C1 segment of cervical spinal cord (tissue), 14 donors: ENCODE measurements at places on chromosomes 2 and 18.
A peak's percentile ranks its signal among the peaks of the same experiment; 100 is the strongest.

DNA sequence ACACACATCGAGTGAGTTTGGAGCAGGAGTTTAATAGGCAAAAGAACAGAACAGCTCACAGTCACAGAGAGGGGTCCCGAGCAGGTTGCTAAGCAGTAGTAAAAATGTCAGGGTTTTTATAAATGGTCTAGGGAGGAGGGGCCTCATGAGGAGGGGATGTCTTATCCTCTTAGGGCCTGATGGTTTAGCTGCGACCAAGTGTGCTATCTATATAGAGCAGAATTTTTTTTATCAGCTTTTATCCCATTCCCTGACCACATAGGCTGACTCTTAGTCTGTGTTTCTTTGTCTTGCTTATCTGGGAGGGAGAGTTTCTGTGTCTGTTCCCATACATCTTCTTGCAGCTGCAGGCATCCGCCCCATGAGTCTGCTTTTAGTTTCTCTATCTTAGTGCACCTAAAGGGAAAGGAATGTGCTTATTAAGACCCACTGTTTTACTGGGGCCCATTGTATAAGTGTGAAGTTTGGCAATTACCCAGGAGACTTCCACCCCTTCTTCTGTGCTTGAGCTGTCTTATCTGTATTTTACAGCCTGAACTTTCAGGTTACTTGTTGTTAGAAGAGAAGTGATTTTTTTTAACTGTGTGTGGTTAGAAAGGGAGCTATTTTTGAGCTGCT, 30.4 kb upstream of the GMCL1 start:
- no peak for DNase-seq

GRCh38 chr2:72035518-72036172, 112.0 kb downstream of the CYP26B1 start:
- no peak for DNase-seq

GRCh38 chr2:105640246-105640645, 104.5 kb upstream of the NCK2 start:
- no peak for DNase-seq

GRCh38 chr18:78655921-78656320, 323.7 kb upstream of the SALL3 start:
- DNase-seq: no peak

DNA sequence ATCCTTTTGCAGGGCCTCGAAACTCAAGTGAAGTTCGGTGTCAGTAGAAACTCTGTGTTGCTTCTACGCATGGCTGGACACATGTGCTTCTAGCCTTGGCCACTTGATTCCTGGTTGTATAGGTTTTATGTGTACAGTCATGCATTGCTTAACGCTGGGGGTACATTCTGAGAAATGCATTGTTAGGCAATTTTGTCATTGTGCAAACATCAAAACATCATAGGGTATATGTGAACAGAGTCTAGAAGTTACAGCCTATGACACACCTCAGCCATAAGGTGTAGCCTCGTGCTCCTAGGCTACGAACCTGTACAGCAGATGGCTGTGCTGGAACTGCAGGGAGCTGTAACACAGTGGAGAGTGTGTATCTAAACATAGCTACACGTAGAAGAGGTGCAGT, 39.4 kb downstream of the TMEM18 start:
- no peak for DNase-seq

DNA sequence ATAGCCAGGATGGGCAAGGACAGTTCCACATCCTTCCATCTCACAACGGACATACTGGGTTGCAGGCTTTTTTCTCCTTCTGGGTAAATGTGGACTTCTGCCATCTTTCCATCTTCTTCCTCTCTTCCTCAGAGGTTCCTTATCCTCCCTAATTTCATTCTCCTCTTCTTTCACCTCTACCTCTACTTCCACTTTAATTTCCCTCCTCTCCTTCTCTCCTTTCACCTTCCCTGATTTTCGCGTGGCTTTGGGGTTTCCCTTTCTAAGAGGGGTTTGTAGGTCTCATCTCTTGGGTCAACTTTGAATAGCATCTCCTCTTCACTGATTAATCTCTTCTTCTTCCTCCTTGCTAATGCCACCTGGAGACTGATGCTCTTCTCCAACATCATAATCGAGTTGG, 17.1 kb downstream of the POLR2D start:
- no peak for DNase-seq

DNA sequence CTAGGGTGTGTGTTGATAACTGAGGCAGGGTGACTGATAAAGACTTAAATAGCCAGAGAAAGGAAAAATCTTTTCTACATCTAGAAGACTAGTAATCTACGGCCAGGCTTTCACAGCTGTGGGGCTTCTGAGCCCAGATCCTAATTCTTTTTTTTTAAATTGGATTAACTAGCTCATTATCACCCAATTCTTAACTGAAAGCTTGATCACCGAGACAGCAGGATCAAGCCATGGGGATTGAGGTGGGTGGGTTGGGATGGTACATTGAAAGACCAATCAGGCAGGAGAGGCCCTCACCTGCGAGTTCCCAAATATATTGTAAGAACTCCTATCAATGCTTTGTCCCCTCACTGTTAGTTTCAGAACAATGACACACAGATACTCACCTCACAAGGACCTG, 20.0 kb upstream of the NFE2L2 start:
- DNase-seq: no peak

GRCh38 chr2:149020432-149020851, 18.1 kb upstream of the LYPD6B start:
- DNase-seq: no peak

DNA sequence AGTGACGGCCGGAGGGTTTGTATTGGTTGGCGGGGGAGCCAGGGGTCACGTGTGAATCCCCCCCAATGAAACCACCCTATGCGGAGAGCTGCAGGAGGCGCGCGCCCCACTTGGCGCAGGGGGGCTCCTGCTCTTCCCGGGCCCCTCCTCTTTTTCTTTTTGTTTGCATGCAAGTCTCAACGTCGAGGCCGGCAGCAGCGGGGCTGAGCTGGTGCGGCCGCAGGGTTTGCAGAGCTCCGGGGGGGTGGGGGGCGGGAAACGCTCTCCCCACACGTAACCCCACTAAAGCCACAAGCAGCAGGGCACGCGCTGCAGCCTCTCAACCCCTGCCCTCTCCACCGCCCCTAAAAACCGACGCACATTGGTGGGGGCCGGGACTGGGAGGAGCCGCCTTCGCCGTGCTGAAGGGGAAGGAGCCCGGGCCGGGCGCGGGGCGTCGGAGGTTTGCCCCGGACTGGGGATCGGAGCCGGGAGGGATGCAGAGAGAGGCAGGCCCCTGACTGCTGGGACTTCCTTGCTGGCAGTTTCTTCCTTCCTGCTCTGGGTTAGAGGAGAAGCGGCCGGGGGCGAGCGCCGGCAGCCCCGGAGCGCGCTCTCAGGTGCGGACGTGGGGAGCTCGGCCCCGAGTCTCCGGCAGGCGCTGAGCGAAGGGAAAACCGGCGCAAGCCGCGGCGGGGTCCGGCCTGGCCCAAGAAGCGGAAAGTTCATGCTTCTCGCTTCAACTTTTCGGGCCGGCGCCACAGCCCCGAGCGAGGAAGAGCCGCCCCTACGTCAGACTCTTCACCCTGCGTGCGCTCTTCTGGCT, 864 bp downstream of the LBH start:
- DNase-seq: no peak

DNA sequence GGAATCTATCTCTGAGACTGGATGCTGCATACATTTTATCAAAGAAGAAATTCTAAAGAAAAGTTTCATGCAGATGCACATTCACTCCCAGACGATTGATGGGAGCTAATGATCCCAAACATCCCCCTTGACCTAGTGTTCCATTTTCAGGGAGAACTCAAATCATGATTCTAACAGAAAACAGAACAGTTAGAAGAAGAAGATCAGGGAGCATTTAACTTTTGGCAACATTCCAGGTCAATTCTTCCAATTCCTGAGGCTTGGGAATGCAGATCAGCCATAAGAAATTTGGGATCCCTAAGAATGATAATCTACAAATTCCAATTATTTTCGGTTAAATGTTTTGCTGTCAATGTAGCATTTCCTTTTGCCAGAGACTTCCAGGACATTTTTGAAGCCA, 96.6 kb downstream of the CPO start:
- DNase-seq: no peak

GRCh38 chr2:234091432-234091879, 41.0 kb downstream of the SPP2 start:
- DNase-seq: no peak

- DNase-seq: no peak
Measured at GRCh38 chr2:223238301-223238700, 186.3 kb downstream of the KCNE4 start.

GRCh38 chr2:8605351-8606065, 76.3 kb upstream of the ID2 start:
- DNase-seq: no peak

GRCh38 chr2:218727502-218728165, 17.0 kb downstream of the TTLL4 start:
- no peak for DNase-seq

GRCh38 chr18:48172226-48173006, 236.8 kb downstream of the ZBTB7C start:
- no peak for DNase-seq

DNA sequence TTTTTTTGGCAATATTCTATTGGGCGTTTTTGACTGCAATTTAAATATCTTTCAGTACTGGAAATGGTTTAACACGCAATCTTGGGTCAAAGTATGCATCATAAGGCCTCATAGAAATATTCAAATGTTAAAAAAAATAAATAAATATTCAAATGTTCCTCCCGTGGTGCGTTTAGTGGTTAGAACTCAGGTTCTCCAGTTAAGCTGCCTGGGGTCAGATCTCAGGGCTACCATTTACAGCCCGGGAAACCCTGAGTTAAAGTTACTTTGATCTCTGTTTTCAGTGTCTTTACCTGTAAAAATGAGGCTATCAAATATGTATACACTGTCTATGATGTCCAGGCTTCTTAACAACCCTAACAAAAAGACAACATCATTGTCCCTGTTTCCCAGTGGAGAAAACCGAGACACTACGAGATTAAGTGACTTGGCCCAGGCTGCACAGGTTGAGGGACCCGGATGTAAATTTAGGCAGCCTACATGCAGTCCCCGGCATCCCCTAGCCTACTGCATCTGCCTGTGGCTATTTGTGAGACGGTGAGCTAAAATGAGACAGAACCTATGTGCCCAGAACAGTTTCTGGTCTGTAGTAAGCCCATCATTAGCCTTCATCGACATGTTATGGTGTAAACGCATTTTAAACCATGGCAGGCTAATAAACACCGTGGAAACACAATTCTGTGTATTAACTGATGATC, 1.7 kb downstream of the FHL2 start:
- DNase-seq: no peak

DNA sequence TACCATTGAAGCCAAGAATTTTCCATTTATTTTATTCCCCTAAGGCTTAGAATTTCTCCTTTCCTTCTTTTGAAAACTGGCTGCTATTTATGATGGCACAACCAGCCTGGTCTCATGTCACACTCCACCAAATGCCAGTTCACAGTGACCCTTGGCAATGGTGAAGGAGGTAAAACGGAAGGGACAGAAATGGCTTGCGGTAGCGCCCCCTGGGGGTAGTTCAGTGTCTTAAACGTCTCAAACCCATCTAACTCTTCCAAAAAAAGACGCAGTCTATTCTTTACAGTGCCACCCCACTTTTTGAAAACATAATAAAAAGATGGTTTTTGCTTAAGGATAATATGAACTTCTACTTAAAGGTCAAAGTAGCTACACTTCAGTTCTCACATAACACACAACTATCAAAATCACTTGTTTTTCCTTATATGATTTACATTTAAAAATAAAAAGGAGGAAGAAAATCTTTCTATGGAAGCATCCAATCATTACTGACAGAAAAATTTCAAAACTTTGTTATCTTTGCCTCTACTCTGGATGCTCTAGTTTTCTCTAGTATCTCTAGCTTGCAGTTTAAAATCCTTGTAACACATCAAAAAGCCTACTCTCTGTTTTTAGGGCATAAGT, 28.0 kb downstream of the PNO1 start:
- no peak for DNase-seq

- DNase-seq: no peak
Measured at GRCh38 chr2:5394223-5394622, 298.0 kb upstream of the SOX11 start.

GRCh38 chr2:226802573-226802972, 3.0 kb upstream of the IRS1 start:
- DNase-seq: no peak

DNA sequence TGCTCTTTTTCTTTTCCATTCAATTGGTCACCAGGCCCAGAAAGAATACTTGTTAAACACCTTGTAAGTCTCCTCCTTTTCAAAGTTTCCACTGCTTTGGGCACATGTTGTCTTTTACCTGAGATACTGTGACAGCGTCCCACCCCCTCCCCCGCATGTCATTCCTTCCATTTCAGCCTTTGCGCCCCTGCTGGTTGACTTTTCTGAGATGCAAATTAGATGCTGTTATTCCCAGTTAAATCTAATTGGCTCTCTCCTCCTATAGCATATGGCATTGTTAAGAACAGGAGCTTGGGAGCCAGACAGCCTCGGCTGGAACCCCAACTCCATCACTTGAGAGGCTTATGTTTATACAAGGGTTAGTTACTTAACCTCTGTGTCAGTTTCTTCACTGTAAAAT, 80.3 kb upstream of the GAREM1 start:
- DNase-seq: no peak

- DNase-seq: peak; percentile 21
Measured at GRCh38 chr2:32008805-32009515, 1.8 kb downstream of the MEMO1 start.
